Hematopoietic multipotent progenitor cell treated with erythropoietin and hydrocortisone succinate and interleukin-3 and kit ligand, for 17 days (in vitro differentiated cells): ENCODE measurements at places on chromosomes 1 and 21.

DNA sequence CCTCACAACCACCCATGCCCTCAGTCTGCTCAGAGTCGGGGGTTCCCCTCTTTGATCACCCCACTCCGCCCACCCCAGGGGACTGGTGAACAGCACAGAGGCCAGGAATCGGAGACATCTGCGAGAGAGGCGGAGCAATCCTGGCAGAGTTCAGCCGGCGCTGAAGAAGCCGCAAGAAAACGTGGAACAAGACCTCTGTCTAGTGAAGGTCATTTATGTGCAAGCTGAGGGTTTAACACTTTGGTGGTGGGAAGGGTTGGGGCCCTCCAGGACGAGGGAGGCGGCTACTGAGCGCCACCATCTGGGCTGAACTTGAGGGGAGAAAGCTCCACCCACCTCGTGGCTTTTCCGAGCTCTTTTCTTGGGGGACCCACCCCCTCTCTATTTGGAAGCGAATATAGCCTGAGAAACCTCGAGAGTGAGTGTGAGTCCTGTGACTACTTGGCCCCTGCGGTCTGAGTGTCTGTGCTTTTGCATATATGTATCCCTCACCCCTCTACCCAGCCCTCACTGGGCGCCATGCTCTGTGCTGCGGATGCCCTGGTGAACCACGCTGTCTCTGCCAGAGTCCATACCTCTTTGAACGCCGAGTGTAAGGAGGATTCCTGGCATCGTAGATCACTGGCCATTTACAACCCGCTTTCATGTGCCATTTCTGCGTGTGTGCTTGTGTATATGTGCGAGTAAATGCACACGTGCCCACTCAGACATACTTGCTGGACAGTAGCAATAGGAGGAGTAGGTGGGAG lies 1.2 kb upstream of the EPHA10 start:
- no peak for DNase-seq

- DNase-seq, result no peak
Measured at GRCh38 chr1:86231076-86231475, 74.5 kb upstream of the COL24A1 start.

DNA sequence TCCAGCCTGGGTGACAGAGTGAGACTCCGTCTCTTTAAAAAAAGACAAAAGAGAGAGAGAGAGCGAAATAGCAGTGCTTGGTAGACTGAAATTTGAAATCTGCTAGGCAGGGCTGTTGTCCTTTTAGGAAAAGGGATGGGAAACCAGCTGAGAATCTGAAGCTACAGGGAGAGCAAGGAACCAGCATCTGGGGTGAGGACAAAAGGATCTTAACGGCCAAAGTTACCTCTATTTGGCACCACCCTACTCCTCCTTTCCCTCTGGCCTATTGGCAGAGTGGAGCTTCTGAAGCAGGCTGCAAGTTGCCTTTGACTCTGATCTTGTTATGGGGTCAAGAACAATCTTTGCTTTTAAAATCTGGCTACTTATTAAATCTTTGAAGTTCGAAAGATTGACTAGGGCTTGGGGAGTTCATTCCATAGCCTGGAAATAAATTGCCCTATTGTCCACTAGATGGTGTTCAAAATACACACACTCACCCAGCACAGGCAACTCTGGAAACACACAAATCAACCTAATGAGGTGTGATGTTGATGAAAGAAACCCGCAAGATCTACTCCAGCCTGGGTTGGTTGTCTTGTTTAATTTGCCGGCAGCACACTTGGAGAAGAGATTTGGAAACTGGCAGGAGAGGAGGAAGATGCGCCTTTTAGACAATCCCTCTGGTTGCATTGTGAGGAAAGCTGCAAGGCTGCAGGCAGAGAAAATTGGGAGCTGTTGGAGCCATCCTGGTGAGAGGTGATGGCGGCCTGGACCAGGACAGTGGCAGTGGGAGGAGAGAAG lies 16.5 kb upstream of the PARP1 start:
- DNase-seq, result no peak

DNA sequence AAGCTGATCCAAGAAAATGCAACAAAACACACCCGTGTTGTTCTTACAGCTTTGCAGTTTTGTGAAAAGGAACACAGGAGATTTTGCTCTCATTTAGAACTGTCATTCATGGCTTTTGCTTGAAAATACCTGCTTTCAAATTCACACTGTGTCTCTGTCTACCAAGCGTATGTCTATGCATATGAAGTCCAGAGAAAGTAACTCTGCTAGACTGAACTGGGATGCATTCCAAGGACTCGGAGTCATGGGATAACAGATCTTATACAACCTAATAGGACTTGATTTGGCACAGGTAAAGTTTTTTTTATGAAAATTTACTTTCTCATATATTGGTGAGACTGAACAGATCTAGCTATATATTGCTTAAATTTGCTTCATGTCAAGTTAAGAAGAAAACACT lies 102.4 kb downstream of the PTGER3 start:
- DNase-seq, result no peak

DNA sequence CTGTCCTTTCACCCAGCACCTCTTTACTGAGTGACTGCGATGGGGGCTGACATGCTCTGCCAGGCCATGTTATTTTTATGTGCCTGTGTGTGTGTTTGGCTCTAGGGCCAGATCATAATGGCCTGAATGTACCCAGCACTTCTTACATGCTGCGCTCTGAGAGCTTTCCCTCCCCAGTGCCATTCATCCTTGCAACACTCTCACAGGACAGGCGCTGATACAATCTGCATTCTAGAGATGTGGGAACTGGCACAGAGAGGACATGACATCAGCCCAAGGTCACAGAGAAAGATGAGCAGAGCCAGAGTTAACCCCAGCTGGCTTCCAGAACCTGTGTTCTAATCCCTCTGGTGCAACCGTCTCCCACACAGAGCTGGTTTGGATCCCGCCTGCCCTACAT lies 54.5 kb downstream of the ARHGEF10L start:
- no peak for DNase-seq

GRCh38 chr1:32816676-32817158 lies 441 bp downstream of the YARS1 start:
- DNase-seq, result no peak

DNA sequence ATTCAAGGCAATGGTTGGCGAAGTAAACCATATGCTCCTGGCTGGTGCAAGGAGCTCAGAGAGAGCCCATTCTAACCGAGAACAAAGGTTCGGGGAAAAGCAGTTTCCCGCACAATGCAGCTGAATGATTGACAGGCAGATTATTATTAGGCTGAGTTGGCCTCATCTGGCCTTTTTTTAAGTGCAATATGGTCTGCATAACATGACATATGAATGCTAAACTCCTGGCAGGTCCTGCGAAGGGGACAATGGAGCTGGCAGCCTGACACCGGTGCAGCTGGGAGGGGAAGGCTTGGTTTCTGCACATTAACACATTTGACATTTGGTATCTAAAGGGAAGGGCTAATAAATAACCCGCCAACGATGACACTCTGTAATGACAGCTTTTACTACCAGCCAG lies 92.0 kb downstream of the MIS18A start:
- no peak for DNase-seq

DNA sequence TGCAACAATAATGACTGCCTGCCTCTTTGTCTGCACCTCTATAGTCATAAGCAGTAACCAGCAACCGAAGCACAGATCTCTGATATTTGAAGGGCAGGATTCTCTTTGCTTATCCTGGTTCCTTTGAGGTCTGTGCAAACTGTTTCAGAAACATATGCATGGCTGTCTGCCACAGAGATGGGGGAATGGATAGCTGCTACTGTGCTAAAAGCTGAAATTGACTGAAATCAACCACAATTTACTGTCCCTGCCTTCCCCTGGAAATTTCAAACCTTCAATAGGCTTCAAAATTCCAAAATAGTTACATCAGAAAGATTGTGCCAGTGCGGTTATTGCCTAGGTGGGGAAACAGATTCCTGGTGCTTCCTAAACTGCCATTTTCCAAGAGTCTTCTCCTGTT lies 136.8 kb upstream of the GORAB start:
- DNase-seq, result no peak

DNA sequence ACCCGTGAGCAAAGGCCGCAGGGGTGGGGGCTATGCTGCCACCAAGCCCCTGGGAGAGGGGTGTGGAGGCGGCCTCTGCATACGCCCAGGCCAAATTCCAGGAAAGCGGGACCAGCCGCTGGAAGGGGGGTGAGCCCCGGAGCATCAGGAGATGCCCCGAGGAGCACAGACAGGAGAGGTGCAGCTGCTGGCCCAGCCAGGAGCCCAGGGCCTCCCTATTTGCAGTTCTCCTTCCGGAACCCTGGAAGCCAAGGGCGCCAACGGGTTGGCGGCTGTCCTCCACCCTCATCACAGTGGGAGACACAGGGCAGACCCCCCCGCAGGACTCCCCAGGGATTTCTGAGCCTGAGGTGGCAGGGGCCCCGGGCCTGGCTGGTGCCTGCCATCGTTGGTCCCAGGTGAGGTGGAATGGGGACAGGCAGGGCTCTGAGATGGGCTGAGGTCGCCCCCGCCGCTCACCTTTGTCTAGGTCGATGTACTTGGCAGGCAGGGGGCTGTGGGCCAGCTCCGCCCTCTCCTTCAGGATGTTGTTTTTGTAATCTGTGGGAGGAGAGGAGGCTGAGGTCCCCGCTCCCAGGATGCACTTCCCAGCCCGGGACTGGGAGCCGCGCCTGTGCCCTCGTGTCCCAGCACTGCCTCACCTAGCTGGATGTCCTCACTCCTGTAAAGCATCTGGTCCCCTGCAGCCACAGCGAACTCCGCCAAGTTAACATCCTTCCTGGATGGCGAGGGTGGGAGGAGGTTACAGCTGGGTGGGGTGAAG lies 4.4 kb upstream of the DVL1 start:
- no peak for DNase-seq

DNA sequence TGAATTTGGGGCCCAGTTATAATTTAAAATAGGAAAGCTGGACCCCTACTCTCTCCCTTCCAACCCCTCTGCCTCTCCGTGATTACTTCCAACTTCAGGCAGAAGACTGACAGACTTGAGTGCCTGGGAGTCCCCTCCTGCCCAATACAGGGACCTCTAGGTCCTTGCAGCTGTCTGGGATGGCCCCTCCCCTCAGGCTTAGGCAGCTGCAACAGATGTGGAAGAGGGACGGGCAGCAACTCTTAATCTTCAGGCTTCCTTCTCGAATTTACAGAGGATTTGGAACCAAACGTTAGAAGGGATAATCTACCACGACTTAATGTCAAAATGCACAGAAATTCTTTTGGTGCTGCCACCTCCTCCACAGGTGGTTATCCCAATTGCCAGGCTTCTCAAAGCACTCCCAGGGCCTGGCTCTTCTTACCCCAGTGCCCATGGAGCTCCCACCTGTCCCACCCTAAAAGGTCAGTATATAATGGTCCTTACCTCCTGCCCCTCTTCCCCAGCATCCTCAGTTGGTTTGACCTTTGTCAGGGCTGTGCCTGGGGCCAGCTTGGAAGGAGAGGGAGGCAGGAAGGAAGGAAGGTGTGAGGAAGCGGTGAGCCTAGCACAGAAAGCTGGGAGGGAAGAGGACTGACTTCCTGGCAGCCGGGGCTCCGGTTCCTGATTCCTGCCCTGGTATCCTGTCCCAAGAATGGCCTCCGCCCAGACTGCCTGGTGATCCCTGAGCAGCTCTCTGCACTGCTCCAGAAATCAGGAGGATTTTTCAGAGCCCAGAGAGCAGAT lies 2.8 kb downstream of the PEA15 start:
- DNase-seq, result no peak

DNA sequence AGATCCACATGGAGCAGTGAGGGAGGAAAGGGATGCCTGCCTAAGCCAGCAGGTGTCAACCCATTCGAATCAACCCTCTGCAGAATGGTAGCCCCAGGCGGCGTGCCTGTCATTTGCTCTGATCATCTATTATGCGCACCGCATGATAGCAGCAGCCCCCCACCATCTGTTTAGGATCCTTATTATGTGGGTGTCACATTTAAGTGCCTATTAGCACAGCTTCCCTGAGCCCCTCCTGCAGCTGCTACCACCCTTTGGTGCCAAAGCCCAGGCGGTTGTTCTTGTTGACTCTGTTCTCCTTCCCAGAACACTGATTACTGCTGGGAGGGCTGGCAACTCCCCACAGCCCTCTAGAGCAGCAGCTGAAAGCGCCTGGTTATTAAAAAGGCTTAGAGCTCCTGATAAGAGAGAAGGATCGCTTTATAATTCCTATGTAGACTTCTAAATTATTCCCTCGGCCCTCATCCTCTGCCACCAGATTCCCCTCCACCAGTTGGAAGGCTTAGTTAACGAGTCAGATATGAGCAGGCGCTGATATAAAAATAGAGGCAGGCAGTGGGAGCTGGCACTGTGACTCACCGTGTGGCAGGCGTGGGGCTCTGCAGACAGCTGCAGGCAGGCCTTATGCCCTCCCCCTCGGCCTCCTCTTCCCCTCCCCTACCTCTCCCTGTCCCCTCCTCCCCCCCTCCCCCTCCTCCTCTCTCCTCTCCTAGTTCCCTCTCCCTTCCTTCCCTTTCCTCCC lies 23.0 kb downstream of the ACTA1 start:
- no peak for DNase-seq

- no peak for DNase-seq
Measured at GRCh38 chr21:36194024-36194423, 37.4 kb downstream of the DOP1B start.

- no peak for DNase-seq
Measured at GRCh38 chr1:206081856-206082255, 28.9 kb downstream of the RHEX start.

DNA sequence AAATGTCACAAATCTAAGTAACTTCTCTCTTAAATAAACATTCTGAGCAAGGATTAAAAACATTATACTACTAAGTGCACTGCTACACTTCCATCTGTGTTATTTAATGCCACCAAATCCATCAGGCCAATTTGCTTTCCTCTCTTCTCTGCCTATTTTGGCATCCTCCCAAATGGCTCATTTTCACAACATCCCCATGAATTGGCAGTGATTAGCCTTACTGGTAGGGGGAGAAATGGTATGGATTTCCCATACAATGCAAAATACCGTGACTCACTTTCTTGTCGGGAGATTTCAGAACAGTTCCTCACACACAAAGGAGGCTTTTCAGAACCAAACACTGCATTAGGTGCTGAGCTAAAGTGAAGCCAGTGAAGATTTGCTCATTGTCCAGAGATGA lies 195.7 kb downstream of the MIS18A start:
- DNase-seq, result no peak

- DNase-seq, result no peak
Measured at GRCh38 chr1:33254491-33254890, 1.8 kb upstream of the ZNF362 start.

- no peak for DNase-seq
Measured at GRCh38 chr1:89191314-89191713, 7.4 kb downstream of the GBP4 start.

- peak; percentile 54 for DNase-seq
Measured at GRCh38 chr1:95086949-95087533, 14.3 kb upstream of the ALG14 start.

- peak; percentile 15 for DNase-seq
Measured at GRCh38 chr1:61318319-61319125, 236.2 kb downstream of the NFIA start.

DNA sequence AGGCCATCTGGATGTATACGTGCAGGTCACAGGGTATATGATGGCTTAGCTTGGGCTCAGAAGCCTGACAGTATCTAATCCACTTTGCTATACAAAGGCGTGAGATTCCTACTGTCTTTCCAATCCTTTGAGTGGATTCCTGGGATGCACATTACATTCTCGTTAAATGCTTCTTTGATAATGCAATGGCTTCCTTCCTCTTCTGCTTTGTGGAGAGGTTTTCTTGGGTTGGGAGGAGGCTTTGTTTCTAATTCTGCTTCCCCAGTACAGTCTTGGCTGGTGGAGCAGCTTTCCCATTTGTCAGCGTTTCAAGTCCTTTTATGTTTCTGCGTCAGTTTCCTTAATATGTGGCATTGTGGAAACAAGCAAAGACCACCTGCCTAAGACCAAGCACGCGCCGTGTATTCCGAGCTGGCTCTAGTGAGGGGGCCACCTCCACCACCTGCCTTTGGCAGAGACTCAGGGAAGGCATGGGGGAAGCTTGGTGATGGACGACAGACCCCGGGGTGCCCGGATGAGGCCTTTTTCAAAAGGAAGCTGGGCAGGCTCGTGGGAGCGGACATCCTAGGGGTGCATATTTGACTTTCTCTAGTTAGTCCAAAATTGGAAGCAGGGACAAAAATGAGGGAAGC lies 72.7 kb downstream of the WDR4 start:
- no peak for DNase-seq
